ENCODE measurements at places on chromosomes 7 and 10.

DNA sequence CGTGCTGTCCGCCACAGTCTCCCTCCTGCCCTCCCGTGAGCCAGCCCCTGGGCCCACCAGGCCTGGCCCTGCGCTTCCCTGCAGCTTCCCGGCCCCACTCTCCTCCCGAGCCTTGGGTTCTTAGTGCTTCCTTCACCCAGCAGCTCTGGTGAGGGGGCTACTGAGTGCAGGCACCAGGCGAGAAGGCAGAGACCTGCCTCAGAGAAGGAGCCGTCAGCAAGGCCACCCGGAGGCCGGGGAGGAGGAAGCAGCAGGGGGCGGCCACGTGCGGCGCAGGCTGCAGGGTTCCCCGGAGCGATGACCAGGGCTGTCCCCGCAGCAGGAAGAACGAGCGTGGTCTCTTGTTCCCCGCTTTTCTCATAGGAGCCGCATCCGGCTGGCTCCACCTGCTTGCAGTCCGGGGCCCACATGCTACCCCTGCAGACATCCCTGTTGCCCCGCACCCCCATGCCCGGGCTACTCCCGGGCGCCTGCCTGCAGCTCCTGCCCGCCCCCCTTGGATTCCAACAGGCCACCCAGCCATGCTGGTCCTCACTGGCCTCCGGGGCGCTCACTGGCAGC is 20.5 kb downstream of the YKT6 start:
- no peak for DNase-seq

DNA sequence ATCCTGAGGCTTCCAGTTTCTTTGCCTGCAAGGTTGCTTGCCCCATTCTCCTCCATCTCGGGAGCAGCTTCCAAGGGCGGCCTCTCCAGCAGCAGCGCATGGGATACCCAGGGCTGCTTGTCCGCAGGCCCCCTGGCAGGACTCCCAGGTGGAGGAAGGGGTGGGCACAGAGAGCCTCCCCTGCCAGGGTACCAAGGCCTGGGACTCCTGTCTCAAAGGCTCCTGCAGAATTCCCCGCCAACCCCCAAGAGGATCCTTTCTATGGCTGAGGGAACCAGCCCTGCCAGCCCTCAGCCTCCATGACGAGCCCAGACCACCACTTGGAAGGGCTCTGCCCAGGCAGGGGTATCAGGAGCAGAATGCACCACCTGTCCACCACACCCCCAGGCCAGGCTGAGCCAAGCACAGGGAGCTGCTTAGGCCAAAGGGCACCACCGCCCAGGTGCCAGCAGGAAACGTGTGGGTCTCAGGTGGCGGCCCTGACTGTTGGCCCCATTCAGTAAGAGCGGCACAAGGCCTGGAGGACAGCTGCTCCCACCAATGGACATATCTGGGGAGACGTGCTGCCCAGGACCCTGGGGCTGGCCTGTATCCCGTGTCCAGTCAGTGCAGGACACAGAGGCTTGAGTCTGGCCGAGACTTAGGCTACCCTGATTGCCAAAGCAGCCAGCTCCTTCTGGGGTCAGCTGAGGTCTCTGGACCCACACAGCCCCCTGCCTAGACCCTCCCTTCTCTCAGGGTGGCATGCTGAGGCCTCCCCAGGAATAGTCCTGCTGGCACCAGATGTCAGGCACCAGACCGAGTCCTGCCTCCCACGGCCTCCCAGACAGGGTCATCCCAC is 33.8 kb upstream of the INPP5A start:
- no peak for DNase-seq

GRCh38 chr10:10056961-10057360 is 960.7 kb upstream of the CELF2 start:
- no peak for DNase-seq

GRCh38 chr10:13257621-13258140 is 23.5 kb upstream of the UCMA start:
- DNase-seq: no peak

GRCh38 chr10:123266971-123267370 is 112.8 kb downstream of the BUB3 start:
- no peak for DNase-seq

DNA sequence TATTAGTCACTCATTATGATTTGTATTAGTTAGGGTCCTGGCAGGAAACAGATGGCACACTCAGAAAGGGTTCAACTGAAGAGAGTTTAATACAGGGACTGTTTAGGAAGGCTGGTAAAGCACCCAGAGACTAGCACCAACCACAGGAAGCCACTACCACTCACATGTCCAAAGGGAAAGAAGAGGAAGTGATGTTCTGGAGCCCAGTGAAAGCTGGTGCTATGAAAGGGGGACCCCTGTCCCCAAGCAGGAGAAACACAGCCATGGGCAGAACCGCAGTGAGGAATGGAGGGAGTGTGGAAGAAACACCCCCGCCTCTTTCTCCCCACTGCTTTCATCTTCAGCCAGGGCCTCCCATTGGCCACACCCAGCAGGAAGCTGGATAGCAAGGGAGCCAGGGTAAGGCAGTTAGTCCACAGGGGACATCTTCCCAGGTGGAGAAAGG is 3.2 kb upstream of the VSIR start:
- DNase-seq: no peak

- DNase-seq: no peak
These were observed 350.2 kb downstream of the GATA3 start for GRCh38 chr10:8404721-8405120.

GRCh38 chr10:114271779-114272167 is 32.7 kb downstream of the VWA2 start:
- no peak for DNase-seq

- no peak for DNase-seq
These were observed 64.7 kb upstream of the AOAH start for GRCh38 chr7:36788825-36789470.

- no peak for DNase-seq
These were observed 62.8 kb downstream of the CXCL12 start for GRCh38 chr10:44322137-44322536.
